ENCODE measurements at places on chromosomes 2 and 18.
A peak's percentile ranks its signal among the peaks of the same experiment; 100 is the strongest.

DNA sequence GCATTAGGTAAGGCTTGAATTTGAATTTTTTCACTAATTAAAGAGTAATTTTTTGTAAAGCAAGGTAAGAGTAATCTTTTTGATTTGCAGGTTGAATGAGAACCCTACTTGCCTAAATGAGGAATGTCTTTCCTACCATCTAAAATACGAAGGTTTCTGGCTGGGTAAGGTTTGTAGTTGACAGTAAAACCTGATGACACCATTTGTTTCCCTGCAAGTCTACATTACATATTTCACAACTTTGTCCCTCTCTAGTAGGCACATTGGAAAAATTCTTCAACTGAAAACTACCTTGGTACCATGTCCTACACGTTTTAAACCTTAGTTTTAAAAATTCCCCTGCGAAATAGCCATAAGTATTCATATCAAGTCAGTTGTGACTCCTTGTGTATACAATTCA, 9.4 kb downstream of the HNRNPA3 start:
- DNase-seq, result no peak

- peak; percentile 19 for DNase-seq
Observed at GRCh38 chr2:57516698-57517340, 529.8 kb upstream of the VRK2 start.

DNA sequence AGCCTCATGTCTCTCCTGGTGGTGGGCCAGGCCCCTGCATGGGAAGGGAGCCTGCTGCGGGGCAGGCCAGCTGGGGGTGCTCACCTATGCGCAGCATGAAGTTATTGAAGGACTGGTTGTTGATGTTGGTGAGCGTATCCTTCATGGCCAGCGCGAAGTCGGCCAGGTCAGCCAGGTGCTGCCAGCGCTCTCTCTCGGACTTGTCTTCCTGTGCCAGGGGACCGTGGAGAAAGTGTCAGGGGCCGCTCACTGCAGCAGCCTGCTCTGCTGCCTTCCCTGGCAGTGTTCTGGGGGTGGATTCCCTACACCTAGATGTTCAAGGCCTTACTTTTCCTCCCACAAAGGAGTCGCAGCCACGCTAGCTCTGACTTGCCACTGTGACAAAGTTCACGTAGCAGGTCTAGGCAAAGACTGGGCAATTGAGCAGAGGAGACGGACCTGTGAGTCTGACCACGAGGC, 28.2 kb downstream of the CENPO start:
- no peak for DNase-seq

DNA sequence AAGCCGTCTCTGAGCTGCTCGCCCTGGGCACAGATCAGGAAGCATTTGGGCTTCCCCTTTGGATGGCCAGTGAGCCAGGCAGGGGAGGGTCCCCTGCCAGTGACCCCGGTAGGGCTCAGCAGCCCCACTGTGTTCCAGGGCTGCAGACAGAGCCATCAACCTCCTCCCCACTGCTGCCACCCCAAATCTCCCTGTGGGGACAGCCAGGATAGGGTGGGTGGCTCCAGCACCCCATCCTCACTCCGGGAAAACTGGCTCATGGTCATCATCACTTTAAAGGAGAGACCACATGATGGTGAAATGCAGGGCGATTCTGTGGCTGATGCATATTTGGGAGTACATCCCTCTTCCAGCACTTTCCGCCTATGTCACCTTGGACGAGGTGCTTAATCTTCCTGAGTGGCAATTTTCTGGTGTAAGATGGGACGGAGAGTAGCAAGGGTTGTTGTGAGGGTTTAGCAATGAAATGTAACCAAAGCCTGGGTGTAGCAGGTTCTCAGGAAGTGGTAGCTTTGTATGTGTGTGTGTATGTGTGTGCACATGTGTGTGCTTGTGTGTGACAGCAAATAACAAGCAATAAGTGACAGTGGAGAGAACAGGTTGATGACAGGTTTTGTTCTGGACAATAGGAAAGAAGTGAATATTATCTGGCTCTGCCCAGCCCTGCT, 61.8 kb downstream of the ACAA2 start:
- no peak for DNase-seq

- DNase-seq, result no peak
Observed at GRCh38 chr2:27922842-27923241, 32.3 kb downstream of the BABAM2 start.

DNA sequence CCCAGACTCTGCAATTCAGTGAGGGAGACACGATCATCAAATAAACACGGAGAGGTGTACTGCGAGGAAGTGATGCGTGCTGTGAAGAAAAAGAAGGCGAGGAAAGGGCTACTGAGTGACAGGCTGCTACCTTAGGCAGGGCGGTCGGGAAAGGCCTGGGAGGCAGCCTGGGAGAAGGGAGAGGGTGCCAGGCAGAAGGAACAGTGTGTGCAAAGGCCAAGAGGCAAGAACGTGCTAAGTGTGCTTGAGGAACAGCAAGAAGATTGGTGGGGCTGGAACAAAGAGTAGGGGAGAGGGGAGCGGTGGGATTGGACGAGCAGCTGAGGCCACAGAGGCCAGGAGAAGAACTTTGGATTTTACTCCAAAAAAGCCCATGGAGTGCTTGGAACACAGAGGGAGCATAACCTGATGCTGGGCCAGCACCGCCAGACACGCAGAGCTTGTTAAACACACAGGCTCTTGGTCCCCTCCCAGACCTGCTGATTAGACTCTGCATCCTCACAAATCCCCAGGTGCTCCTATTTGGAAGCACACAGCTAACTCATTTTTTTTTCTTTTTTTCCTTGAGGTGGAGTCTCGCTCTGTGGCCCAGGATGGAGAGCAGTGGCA, 30.4 kb downstream of the SERTAD2 start:
- DNase-seq, result no peak

DNA sequence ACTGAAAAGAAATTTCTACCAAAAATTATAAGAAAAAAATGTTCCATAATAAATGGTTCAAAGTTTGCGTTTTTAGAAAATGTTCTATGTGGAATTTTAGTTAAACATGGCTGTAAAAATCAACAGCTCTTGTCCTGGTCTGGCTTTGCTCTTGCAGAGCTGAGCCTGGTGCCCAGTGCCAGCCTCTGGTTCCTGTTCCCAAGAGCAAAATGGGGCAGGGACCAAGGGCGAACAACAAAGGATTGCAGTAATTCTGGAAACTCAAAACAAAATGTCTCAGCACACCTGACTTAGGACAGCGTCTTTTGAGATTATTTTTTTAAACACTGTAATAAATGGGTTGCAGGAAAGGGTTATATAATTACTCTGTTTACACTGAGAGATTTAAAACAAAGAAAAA, 174.7 kb downstream of the ANAPC1 start:
- no peak for DNase-seq

GRCh38 chr18:4455113-4455811, at the start of gene DLGAP1:
DLGAP1 (minus strand) TSS chr18:4455307.
- DNase-seq, result no peak

- DNase-seq, result no peak
Observed at GRCh38 chr2:77552956-77553355, 30.8 kb upstream of the LRRTM4 start.
